CD4-positive, CD25-positive, alpha-beta regulatory T cell (primary cell): ENCODE measurements at places on chromosomes 1 and 21.

GRCh38 chr1:20625176-20626097 is 7.8 kb upstream of the PINK1 start:
- H3K36me3 ChIP-seq = no peaks in the 10 kb centered on the region
- H3K4me1 ChIP-seq = no peaks in the 10 kb centered on the region
- no peak overlapping the region for H3K4me3 ChIP-seq
- no peak for DNase-seq
- peaks cover 6% of the 10 kb centered on the region for H3K27me3 ChIP-seq

DNA sequence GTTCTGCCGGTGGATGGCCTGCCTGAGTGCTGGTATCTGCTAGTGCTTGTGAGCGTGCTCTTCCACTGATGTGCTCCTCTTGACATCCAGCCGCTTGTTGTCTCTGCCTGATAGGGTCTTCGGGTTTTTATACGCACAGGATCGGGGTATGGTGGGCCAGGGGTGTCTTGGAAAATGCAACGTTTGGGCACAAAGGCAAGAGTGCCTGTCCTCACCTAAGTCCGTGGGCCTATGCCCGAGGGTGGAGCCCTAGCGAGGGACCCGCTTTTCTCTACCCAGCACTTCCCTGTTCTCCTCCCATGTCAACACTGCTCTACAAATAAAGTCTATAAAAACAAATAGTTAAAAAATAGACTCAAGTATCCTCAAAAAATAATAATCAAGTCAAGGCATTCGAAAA is 1007.8 kb downstream of the PLA2G4A start:
- H3K4me1 ChIP-seq = no peaks in the 10 kb centered on the region
- H3K27me3 ChIP-seq = no peaks in the 10 kb centered on the region
- DNase-seq = no peak
- no peak overlapping the region for H3K27ac ChIP-seq
- H3K4me3 ChIP-seq = no peak overlapping the region

- DNase-seq = no peak
- no peaks in the 10 kb centered on the region for H3K36me3 ChIP-seq
- no peak overlapping the region for H3K27ac ChIP-seq
- H3K4me1 ChIP-seq = no peaks in the 10 kb centered on the region
Observed at GRCh38 chr21:23534850-23535249, 2072.4 kb downstream of the MRPL39 start.

DNA sequence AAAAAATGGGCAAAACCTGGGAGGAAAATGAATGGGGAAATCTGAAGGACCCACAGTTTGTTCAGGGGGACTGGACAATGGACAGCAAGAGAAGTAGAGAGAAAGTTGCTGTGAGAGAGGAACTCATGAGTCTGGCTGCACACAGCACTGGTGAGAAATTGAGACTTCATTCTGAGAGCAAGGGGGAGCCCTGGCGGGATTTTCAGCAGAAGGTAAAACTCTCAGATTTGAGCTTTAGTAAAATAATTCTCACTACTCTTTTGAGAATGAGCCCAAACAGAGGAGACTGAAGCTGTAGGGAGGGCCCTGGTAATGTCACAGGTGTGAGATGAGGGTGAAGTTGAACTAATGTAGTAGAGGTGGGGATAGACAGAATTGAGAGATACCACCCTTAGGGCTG is 438.6 kb downstream of the OMA1 start:
- H3K36me3 ChIP-seq = no peaks in the 10 kb centered on the region
- H3K27ac ChIP-seq = no peak overlapping the region
- H3K27me3 ChIP-seq = no peaks in the 10 kb centered on the region
- no peak overlapping the region for H3K4me3 ChIP-seq

DNA sequence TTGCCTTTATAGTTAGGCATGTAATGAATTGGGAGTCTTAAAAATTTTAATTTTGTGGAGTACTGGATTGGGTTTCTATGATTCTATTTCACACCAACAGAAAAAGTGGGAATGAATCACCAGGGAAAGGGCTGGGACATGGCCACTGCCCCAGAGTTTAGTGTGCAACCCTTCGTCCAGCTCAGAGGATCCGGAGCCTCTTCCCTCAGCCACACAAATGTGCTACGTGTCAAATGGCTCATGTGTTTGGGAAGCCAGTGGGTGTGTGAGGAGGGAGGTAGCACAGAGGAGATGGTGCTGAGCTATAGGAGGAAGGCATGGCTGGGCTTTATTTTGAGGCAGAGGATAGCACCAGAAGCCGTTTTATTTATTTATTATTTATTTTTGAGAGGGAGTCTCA is 247.3 kb downstream of the SIPA1L2 start:
- H3K27ac ChIP-seq = no peak overlapping the region
- no peaks in the 10 kb centered on the region for H3K27me3 ChIP-seq
- DNase-seq = no peak
- H3K36me3 ChIP-seq = no peaks in the 10 kb centered on the region
- no peak overlapping the region for H3K4me3 ChIP-seq

- peaks cover 6% of the 10 kb centered on the region for H3K27me3 ChIP-seq
- no peak overlapping the region for H3K4me3 ChIP-seq
- H3K4me1 ChIP-seq = no peaks in the 10 kb centered on the region
Observed at GRCh38 chr1:91381844-91382243, 22.8 kb downstream of the HFM1 start.

DNA sequence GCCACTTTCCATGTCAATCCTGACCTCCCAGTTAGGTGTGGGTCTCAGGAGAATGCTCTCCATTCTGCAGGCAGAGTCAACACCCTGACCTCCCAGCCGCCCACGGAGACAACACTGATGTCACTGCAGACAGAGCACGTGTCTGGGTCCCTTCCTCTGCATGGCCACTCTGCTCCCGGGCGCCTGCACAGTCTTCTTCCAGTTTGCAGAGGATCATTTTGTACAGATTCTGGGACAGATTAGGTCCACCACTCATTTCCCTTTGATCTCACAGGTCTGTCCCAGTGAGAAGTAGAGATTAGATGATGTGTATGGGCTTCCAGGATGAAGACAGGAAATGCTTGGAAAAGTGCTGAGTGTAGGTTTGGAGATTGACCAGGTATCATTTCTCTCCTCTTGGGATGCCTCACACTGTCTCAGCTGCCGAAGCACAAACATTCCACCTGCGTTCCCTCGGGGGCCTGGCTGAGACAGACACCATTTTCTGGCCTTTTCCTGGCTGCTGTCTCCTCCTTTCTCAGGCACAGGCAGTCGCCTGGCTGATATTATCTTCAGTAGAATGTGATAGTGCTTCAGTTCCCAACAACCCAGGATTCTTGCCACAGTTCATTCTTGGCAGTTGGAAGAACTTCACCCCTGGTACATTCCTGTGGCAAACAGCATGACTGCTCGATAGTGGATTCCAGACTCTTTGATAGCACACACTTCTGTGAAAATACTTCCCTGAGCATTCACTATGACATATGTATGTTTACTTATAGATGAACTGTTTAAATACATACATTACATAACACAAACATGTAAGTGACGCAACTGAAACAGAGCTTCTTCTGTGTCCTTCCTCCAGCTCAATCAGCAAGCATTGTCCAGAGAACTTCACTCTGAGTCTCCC is 7.9 kb downstream of the MYBPHL start:
- peaks cover 4% of the 10 kb centered on the region for H3K27me3 ChIP-seq
- H3K27ac ChIP-seq = no peak overlapping the region
- no peak for DNase-seq
- H3K4me3 ChIP-seq = no peak overlapping the region
- H3K4me1 ChIP-seq = no peaks in the 10 kb centered on the region
- H3K36me3 ChIP-seq = no peaks in the 10 kb centered on the region

- peaks cover 20% of the 10 kb centered on the region for H3K36me3 ChIP-seq
- no peaks in the 10 kb centered on the region for H3K4me1 ChIP-seq
- DNase-seq = no peak
Observed at GRCh38 chr1:46369542-46370213, 24.4 kb upstream of the FAAH start.

DNA sequence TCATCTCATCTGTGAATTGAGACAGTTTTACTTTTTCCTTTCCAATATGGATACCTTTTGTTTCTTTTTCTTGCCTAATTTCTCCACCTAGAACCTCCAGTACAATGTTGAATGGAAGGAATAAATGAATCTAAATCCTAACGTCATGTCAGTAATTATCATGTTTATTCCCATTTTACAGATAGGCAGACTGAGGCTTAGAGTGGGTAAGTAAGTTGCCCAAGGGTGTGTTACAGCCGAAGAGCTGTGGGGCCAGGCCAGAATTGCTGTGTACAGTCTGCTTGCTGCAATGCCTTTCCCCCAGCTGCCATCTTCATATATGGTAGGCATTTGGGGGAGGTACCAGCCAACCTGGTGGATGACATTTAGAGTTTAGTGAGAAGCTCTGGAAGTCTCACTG is 162.7 kb downstream of the CAMTA1 start:
- no peak overlapping the region for H3K27ac ChIP-seq
- no peaks in the 10 kb centered on the region for H3K4me1 ChIP-seq
- H3K4me3 ChIP-seq = no peak overlapping the region
- H3K27me3 ChIP-seq = peaks cover 2% of the 10 kb centered on the region
- no peaks in the 10 kb centered on the region for H3K36me3 ChIP-seq
- DNase-seq = no peak

DNA sequence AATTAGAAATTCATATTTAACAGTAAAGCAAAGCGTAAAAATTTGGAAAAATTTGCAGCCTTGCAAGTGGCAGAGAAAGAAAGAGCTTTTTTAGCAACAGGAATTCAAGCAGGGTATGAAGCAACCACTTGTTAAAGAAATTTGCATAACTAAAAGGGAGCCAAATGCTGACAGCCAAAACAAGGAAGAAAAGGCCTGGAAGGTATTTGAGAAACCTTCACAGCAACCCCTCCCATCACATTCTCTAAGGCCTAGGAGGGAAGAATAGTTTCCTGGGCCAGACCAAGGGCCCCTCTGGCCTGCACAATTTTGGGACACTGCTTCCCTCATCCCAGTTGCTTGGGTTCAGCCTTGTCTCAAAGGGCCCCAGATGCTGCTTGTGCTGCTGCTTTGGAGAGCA is 672.4 kb upstream of the TMPRSS15 start:
- H3K36me3 ChIP-seq = no peaks in the 10 kb centered on the region
- no peak for DNase-seq
- H3K27ac ChIP-seq = no peak overlapping the region
- no peaks in the 10 kb centered on the region for H3K27me3 ChIP-seq
